ENCODE measurements at places on chromosomes 7 and 10.

- no peak for DNase-seq
These were observed 9.2 kb downstream of the NPFFR1 start for GRCh38 chr10:70274643-70275042.

GRCh38 chr7:45446195-45446944 lies 127.8 kb upstream of the ADCY1 start:
- DNase-seq: no peak

- DNase-seq: no peak
These were observed 87.0 kb downstream of the AUTS2 start for GRCh38 chr7:69685293-69685631.

DNA sequence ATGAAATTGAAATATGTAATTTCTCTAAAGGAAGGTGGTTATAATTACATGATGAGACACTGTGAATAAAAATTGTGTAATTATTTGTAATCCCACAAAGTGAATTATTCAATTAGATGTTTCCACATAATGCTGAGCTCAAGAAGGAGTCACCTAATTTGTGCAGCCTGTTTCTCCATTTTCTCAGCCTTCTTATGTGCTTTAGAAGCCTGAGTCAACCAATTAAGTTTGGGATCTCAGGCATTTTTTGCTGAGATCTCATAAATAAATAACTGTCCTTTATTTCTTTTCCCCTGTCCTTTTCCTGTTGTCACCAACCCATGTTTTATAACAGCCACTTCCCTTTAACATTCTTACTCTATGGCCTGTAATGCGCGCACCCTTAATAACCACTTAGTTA lies 506.5 kb upstream of the SEMA3D start:
- no peak for DNase-seq

DNA sequence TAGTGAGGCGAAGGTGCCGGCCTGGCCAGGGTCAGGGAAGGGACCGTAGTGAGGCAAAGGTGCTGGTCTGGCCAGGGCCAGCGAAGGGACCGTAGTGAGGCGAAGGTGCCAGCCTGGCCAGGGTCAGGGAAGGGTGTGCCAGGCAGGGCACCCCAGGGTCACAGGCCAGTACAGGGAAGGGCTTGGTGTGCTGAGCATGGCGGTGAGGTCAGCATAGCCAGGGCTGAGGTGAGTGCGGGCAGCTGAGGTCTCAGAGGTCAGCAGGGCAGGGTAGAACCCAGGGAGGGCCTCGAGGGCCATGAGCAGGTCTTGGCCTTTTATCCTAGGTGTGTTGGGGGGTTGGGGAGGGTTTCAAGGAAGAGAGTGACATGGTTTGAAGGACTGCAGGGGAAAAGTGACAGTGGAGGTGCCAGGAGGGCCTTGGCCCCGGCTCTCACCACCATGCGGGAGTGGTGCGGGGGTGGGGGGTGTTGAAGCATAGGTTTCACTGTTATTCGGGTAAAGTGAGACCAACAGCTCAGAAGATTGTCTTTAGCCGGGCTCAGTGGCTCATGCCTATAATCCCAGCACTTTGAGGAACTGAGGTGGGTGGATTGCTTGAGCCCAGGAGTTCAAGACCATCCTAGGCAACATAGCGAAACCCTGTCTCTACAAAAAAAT lies 93.3 kb downstream of the CHST15 start:
- DNase-seq: no peak

DNA sequence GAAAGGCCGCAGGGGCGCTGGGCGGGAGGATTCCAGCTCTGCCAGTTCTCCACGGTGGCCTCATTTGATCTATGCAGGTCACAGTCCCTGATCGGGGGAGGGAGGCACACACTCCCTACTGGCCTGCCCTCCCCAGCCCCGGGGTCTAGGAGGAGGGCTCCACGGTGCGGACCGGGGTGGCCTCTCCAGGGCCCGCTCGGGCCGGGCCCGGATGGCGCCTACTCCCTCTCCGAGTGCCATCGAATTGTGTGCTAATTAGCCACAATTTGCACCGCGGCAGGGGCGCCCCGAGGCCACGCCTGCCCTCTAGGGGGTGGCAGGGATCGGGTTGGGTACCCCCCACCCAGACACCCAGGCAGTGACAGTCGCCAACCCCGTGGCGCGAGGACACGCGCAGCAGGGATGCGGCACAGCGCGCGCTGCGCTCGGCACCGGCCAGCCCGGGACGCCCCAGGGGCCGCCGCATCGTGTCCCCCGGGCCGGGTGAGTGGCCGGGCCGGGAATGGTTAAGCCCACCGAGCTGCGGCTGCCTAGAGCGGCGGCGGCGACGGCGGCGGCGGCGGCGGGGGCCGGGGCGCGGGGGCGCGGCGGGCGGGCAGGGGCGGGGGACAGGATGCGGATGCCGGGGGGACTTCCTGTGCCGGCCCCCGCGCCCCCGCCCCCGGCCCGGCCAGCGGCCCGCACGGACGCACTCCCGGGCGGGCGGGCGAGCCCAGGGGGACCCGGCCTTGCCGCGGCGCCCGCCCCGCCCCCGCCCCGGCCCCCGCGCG lies at the start of gene ZNF853:
Gene ZNF853, plus strand, starts transcription at position 658 of the 770 bp plus-strand sequence. CDS start 565 bp downstream, outside the sequence.
- no peak for DNase-seq

DNA sequence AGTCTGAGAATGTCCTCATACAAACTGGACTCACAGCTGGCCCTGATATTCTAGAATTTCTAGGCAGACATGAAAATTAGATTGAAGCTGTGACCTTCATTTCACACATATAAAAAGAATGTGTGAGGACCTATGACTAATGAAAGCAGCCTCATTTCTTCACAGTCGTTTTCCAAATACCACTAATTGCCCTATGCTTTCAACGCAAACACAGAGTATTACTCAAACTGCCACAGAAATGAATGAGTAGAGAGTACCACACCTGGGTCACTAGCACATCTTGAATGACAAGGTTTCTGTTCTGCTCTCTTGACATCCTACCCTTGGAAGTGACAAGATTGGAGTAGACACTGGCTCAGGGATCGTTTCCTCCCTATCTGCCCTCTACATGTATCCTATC lies 142.4 kb downstream of the C1GALT1 start:
- DNase-seq: no peak

DNA sequence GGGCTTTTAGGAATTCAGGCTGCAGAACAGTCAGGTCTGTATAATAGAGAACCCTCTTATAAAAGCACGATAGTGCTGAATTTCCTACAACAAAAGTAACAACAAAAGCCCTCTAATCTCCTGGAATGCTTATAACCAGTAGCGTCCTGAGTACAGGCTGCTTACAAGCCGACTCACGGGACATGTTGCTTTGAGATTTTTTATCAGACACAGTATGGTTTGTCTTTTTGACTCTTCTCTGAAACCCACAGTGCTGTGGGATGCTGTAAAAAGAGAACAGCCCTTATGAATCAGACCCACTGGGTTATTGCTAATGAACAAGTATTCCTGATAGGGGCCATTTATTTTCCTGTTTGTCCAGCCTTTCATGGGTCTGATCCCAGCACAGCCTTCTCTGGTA lies 59.4 kb downstream of the PLPP4 start:
- DNase-seq: no peak

DNA sequence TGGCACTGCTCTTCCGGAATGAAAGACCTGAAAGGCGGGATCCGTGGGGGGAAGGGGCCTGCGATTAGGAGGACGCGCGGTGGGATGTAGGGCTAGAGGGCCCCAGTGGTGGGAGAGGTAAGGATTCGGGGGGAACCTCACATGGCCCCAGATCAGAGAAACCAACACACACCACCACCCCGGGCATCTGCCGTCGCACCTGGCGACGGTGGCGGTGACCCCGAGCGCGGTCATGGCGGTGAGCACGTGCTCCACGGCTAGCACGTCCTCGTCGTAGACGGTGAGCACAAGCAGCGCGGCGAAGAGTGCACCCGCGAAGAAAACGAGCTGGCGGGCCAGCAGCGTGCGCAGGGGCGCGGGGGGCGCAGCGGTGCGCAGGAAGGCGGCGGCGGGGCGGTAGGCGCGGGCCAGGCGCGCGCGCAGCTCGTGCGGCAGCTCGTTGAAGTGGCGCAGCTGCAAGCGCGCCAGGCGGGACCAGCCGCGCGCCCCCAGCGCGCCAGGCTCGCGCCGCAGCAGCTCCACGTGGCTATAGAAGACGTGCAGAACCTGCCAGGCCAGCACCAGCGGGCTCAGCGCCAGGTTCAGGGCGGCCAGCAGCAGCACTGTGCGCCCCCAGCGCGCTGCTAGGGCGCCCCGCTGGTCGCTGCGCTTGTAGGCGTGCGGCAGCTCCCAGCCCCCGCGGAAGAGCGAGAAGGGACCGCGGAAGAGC lies 5.7 kb downstream of the ATG9B start:
- DNase-seq: no peak

GRCh38 chr7:2605608-2606538 lies 25.9 kb upstream of the TTYH3 start:
- no peak for DNase-seq

- DNase-seq: no peak
These were observed 10.9 kb downstream of the TECPR1 start for GRCh38 chr7:98240961-98241673.

DNA sequence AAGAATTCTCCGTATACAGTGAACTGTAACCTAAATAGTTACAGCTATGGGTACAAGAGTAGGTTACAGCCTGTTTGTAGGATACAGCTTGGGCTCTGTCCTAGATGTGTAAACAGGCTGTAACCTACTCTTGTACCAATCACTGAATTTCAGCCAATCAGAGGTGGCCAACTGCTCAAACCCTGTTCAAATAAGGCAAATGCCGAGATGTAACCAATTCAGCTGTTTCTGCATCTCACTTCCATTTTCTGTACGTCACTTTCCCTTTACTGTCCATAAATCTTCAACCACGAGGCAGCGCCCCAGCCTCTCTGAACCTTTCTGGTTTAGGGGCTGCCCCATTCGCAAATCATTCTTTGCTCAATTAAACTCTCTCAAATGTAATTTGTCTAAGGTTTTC lies 8.3 kb upstream of the MMP21 start:
- no peak for DNase-seq

GRCh38 chr7:132656846-132657776 lies 80.8 kb upstream of the PLXNA4 start:
- DNase-seq: no peak

- DNase-seq: no peak
These were observed 108.6 kb upstream of the SLC13A1 start for GRCh38 chr7:123308254-123308951.

- no peak for DNase-seq
These were observed 73.0 kb downstream of the UBE3C start for GRCh38 chr7:157211690-157212089.

- DNase-seq: no peak
These were observed 6.4 kb downstream of the IKZF1 start for GRCh38 chr7:50310956-50311355.

GRCh38 chr10:83607959-83608745 lies 531.2 kb upstream of the GHITM start:
- no peak for DNase-seq

DNA sequence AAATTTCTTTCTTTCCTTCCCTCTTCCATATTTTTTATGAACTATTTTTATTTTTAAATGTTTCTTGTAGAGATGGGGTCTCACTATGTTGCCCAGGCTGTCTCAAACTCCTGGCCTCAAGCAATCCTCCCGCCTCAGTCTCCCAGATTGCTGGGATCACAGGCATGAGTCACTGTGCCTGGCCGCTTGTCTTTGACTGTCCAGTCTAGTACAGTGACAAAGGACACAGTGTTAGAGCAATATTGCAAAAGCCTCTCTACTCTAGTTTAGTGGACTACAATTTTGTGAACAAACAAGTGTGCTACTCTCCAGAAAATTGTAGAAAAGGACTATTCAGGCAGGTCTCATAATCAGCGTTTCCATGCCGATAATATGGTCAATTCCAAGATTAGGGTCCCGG lies 11.0 kb downstream of the CPA4 start:
- no peak for DNase-seq

- no peak for DNase-seq
These were observed 152.6 kb downstream of the SLC16A9 start for GRCh38 chr10:59557052-59557451.

DNA sequence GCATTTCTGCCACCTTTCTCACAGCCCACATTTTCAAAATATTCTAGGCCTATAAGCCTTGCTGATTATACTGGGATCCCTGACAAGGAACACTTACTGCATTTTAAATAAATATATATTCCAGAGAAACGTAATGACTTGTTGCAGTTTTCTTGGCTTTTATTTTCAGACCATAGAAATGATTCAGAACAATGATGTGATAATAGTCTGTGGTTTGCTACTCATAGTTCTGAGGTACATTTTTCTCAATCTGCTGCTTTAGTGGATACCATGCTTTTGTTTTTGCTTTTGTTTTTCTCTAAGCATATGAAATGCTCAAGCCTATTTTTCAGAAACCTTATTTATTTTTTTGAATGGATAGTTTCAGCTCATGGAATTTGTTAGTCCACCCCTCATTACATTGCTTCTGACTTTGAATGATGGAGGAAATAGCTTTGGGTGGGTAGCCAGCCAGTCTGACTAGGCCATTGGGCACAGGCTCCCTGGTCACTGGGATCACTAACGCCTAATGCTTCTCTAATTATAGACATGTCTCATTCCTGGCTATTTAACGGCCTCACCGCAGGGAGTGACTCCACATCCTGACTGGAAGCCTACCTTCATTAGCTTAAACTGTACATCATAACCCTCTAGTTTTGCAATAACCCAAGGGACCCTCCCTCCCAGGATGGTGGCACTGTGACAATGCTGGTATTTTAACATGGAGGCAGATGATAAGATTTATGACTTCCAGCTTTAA lies 66.1 kb downstream of the MBL2 start:
- DNase-seq: no peak

- no peak for DNase-seq
These were observed 66.1 kb upstream of the AGBL3 start for GRCh38 chr7:134920026-134920753.

DNA sequence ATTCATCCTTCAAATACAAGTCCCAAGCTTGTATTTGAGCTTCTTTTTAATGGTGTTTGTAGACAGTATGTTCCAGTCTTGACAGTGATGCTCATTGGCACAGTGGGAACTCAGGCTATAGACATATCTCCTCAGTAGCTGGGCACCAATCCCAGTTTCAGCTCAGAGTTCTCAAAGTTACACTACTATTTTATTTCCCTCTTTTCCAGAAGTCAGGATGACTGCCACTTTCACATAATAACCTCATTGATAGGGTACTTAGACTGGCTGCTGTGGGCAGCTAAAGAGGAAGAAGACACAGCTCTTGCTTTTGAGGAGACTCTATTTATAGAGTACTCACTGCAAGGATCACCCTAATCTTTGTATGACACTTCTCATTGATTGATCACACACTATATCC lies 2.4 kb downstream of the GBF1 start:
- DNase-seq: no peak

- DNase-seq: no peak
These were observed 120.9 kb downstream of the ICA1 start for GRCh38 chr7:8141070-8141469.

GRCh38 chr10:12777840-12778585 lies 223.5 kb downstream of the CCDC3 start:
- DNase-seq: no peak

DNA sequence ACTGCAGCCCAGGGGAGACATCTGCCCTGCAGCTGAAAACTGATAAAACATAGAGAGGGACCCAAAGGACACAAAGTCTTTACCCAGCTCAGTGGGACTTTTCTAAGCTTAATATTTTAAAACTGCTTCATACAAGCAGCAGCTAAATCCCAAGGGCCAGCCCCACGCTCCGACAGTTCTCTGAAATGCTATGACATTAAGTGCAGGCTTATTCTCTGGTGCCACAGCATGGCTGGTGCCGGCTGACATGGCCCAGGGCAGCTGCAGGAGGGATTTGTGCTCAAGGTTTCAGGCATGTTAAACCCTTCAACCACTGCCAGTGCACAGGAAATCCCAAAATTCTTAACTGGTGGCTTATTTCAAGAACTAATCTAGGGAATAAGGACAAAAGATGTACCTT lies 170.9 kb downstream of the PARD3 start:
- no peak for DNase-seq

Data from urinary bladder (tissue), 4 donors.